ENCODE measurements at places on chromosomes 3 and 15. TPM values are rescaled to one million over a fixed set of nuclear protein-coding genes. Genes with fewer than 3 reads are reported as not detected.

DNA sequence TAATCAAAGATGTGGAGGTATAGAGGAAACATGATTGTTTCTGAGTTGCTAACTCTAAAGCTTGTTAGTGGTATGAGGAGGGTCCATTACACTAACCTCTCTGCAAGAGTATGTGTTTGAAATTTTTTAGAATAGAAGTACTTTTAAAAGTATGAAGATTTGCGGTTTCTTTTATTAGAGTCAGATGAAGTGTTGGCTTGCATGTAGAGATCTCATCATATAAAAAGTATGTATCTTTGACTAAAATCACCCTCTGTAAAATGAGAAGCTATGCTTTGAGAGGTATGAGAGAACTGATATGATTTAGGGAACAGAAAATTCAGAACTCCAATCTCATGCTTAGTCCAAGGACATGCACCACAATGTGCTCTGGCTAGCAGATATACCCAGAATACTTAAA lies 140.4 kb upstream of the MBNL1 start:
- DNase-seq = no peak

DNA sequence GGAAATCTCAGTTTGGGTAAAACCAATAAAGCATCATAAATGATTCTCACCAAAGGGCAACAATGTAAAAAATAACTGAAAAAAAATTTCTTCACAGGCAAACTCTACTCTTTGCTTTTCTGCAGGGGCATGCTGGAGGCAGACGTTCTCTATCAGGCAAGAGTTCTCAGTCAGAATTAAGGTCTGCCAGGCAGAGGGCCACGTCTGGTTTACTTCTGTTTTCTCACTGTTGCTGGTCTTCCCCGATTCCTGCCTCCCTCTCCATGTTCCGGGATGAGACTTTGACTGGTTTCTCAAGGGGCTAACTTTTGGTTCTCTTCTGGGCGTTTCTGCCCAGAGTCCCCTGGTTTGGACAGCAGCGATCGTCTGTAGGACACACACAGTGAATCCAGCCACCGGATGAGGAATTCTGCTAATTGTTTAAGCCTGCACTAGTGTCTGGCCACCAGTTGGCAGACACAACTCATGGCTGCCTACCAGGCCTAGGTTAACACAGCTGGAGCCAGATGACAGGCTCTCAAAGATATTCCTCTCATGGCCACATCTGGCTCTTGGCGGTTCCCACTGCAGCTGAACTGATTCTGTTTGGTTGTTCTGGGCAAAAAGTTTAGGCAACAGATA lies 273.1 kb downstream of the FOXP1 start:
- DNase-seq = peak; percentile 50

DNA sequence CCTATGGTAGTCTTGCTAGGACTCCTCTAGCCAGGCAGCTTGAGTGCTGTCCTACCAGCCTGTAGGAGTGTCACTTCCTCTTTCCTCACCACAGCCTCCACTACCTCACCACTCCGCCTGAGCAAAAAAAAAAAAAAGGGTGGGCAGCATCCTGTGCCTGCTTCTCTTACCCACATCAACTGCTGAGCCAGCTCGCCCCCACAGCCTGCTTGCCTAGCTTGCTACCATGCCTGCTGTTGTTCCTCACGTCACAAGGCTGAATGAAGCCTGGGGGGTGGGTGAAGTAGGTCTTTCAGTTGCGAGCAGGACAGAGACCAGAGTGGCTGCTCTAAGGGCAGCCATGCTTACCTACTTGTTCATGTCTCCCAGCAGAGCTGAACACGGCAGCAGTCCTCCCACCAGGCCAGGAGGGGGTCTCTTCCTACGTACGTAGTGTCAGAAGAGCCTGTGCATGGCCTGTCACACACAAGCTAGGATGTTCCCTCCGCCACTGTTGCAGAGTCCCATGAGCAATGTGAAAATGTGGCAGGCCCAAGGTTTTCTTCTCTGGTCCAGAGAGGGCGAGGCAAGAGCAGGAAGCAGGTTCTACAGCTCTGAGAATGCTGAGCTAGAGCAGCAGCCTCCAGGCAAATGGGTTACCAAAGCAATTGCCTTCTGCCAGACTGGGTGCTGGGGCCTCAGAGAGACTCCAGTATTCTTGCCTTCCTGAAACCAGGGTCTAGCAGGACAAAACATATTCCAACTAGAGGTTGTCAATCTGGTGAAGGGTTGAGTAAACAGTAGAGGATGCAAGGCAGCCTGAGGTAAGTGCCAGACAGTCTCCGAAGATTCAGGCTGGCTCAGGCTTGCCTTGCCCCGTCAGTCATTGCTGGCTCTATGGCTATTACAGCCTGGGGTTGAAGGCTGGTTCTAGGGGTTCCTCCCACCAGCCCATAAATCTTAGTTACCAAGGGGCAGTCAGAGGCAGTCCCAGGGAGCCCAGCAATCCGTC lies 8.1 kb downstream of the PPM1M start:
- no peak for DNase-seq

GRCh38 chr15:68503791-68504680 lies 72.1 kb upstream of the ITGA11 start:
- no peak for DNase-seq

DNA sequence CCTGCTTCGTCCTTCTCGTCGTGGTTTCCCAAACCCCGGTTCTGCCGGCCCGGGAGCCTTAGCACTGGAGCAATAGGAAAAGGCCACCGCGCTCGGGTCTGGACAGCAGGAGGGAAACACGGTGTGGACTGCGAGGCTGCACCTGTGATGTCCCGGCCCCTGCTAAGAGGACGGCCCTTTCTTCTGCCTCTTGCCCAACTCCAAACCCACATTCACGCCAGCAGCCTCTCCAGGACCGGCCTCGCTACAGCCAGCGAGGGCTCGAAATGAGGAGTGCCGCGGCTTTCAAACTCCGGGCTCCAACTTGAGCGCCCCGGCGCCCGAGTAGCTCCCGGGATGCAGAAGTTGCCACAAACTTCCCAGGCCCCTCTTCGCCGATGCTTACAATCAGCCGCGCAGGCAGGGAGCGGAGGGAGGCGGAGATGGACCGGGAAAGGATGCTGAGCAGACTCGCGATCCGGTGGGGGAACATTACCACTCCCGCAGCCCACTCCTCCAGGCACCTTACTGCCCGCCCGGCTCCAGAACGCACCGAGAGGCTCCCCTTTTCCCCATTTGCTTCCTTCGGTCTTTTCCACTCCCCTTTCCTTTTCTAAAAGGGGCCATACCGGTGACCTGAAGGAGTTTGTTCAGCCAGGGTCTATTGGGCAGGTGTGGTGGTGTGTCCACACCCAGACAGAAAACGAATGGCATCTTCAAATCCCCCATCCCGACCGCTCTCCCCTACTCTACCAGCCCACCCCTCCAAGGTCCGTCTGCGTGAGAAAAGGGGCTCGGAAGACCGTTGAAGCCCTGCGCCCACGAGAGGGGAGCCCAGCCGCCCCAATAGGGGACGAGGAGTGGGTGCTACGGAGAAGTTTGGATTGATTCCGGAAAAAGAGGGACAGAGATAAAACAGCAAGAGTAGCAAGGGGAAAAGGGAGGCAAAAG lies 18.8 kb upstream of the SATB1 start:
- DNase-seq = no peak

DNA sequence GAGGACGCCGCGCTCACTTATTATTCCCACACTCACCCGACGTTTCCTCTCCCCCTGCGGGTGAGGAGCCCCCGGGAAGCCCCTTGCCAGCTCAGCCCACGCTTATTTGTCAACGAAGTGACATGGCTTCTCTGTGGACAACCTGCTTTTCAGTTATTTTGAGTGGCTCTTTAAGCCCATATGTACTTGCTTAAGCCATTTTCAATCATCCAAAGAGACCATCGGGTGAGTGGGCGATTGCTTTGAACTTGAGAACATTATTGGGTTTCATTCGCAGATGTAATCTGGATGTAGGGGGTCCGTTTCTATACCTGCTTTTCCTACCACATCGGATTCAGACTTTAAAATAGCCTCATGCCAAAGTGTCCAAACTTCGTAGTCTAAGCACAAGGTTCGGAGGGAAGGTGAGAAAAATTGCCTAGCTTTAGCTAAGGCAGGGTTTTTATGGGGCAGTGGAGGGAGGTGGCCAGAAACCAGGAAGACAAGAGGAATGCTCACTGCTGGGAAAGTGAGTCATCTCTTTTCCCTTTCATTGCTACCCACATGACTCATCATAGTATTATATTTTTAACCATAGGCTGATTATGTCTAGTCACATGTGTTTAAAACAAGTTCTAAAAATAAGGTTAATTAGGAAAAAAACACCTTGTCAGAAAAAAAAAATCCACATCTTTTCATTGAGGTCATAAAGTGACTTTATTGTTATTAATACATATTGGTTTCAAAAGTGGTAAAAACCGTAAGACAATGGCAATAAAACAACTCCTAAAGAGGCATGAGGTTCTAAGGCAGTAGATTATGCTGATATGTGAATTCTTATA lies 773.1 kb upstream of the NR2F2 start:
- DNase-seq = no peak

GRCh38 chr3:172522871-172523818 lies at the start of gene TNFSF10:
TSS of gene TNFSF10 (minus strand) at chr3:172523430. CDS start at chr3:172523384, 46 bp downstream.
- peak; percentile 45 for DNase-seq

- no peak for DNase-seq
These were observed 131.4 kb downstream of the TMCO5A start for GRCh38 chr15:38065721-38066345.

DNA sequence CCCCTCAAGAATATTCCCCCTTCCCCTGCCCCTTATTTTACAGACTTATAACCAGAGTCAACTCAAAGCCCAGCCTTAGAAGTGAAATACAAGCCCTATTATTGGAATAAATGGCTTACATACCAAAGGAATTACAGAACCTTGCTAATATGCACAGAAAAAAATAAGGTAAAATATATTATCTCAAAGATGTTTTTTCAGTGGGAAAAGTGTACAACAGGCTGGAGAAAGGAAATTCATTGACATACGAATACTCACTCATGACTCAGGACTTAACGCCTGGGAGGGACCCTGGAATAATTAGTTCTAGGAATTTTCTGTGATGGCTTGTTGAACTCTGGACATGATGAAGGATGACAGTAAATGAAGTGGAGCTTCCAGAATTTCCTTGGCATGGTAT lies 27.0 kb downstream of the ARL14 start:
- no peak for DNase-seq

- no peak for DNase-seq
These were observed 26.5 kb downstream of the CCNB2 start for GRCh38 chr15:59131456-59131855.

DNA sequence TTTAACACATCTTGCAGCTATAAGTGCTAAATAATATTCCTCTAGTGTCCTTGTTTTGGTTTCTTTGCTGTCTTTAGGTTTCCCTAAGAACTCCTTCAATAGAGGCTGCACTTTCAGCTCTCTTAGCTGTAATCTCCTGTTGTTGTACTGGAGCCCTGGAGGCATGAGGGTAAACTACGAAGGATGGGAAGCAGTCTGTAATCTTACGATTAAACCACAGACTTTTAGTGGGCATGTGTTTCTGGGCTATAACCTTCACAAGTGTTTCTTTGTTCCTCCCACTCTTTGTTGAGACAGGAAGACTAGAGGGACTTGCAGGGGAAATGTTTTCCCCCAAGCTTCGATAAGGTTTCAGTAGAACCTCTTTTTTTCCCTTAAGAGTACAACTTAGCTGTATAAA lies 1058.1 kb downstream of the NSUN3 start:
- no peak for DNase-seq

NDUFB5 gene
- total RNA-seq = 83.3 TPM

GASK1A gene
- 70.6 TPM for total RNA-seq

LRRN1 gene
- 11.7 TPM for total RNA-seq

ACTRT3 gene
- total RNA-seq = 2.3 TPM

MOBP gene
- 2.5 TPM for total RNA-seq

NFKBIZ gene
- 161 TPM for total RNA-seq

SH2D7 gene
- not detected for total RNA-seq

All from tibial nerve (tissue), 4 donors.